HCT116 (cell line): ENCODE measurements at places on chromosomes 6 and 20. TPM values are rescaled to one million over a fixed set of nuclear protein-coding genes. Genes with fewer than 3 reads are reported as not detected.

Gene MACROD2
- total RNA-seq, result 3.7 TPM

Gene RHAG
- total RNA-seq, result 0.57 TPM

Gene TMEM217
- total RNA-seq, result 0.98 TPM

Gene FAM209B
- total RNA-seq, result not detected

Gene PRRT1
- total RNA-seq, result 6.1 TPM

Gene C6orf118
- total RNA-seq, result not detected

Gene DEF6
- 40.4 TPM for total RNA-seq

Gene SLC4A11
- 22.7 TPM for total RNA-seq

Gene MYLK4
- 0.27 TPM for total RNA-seq

Gene SRMS
- 3.2 TPM for total RNA-seq

Gene RCAN2
- total RNA-seq, result 0.57 TPM

Gene ISM1
- total RNA-seq, result 0.37 TPM

Gene LINC00237
- total RNA-seq, result not detected

Gene DTNBP1
- 16.7 TPM for total RNA-seq

Gene ROS1
- not detected for total RNA-seq

Gene NXT1
- 29.9 TPM for total RNA-seq

Gene MAP7
- total RNA-seq, result 35.5 TPM

Gene GSTA2
- not detected for total RNA-seq

Gene PTPRT
- not detected for total RNA-seq

Gene SIRT5
- 13.8 TPM for total RNA-seq

Gene RAB32
- not detected for total RNA-seq

Gene CCN6
- not detected for total RNA-seq

Gene CFAP206
- 0.54 TPM for total RNA-seq
